Cerebellar cortex (tissue), 1 donor: ENCODE measurements at places on chromosomes 2 and 18.

GRCh38 chr18:55031979-55032378 is 72.7 kb upstream of the CCDC68 start:
- DNase-seq, result no peak

GRCh38 chr2:183024339-183025095 is 13.7 kb downstream of the NCKAP1 start:
- no peak for DNase-seq

GRCh38 chr2:158205215-158205614 is 103.5 kb downstream of the UPP2 start:
- no peak for DNase-seq

- no peak for DNase-seq
These were observed 7.9 kb upstream of the KLF7 start for GRCh38 chr2:207173641-207174040.

DNA sequence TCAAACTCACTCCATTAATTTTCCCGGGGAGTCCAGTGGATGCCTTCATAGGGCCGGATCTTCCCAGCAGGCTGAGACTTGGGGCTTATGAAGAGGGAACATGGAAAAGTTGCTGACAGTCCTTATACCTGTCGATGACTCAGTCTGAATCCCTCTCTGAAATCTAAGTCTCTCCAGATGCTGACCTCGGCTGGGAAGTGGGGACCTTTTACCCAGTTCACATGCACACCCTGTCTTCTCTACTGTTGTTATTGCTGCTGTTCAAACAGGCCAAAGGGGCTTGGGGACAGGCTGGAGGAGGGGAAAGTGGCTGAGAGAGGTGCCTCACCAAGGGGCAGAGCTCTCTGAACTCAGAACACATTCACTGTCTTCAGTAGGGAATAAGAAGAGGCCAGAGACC is 4.1 kb upstream of the TNP1 start:
- DNase-seq, result no peak

- DNase-seq, result no peak
These were observed 106.8 kb downstream of the BCL11A start for GRCh38 chr2:60446413-60447267.

DNA sequence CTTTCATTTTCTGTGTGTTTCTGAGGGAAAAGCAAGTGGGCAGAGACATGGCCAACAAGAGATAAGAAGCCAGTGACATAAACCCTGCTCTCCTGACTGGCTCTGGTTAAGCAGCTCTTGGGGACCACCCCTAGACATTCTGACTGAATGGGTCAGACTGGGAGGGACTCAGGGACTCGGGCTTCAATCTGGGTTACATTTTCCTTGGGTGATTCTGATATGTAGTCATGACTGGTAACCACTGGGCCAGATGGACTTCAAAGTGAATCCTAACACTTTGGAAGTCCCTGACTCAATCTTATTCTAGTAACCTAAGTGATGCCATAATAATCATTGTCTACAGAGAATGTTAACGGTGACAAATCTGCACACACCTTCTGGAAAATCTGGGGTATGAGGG is 397.8 kb downstream of the NBAS start:
- no peak for DNase-seq

DNA sequence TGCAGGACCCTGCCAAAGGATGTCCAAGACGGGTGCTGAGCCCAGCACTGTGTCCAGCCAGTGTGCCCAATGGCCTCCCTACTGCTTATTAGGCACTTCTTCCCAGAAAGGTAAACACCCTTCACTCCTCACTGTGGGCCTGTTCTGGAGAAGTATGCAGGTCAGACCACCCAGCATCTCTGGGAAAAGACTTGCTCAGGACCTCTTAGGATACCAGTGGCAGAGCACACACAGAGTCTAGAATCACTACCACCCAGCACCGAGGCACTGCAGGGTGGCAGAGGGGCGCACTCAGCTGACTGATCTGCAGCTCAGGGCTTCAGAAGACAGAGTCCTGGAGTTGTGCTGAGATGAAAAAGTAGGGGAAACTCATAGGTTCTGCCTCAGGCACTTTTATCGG is 25.8 kb downstream of the XDH start:
- DNase-seq, result no peak

DNA sequence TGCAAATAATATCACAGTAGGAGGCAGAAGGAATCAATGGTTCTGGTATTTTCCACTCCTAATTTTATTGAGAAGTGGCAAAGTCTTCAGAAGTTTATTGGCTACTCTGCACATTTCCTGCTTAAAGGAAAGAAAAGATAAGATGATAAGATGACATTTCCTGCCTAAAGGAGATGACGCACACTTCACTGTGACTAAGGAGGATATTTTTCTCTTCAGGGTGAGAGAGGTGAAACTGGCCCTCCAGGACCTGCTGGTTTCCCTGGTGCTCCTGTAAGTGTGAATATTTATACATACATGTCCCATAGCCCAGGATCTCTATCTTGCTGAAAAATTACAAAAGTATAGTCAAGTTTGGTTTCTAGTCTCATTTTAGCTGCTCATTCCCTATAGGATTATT is 27.9 kb downstream of the COL3A1 start:
- DNase-seq, result no peak
